ENCODE measurements at places on chromosomes 2 and 18.

DNA sequence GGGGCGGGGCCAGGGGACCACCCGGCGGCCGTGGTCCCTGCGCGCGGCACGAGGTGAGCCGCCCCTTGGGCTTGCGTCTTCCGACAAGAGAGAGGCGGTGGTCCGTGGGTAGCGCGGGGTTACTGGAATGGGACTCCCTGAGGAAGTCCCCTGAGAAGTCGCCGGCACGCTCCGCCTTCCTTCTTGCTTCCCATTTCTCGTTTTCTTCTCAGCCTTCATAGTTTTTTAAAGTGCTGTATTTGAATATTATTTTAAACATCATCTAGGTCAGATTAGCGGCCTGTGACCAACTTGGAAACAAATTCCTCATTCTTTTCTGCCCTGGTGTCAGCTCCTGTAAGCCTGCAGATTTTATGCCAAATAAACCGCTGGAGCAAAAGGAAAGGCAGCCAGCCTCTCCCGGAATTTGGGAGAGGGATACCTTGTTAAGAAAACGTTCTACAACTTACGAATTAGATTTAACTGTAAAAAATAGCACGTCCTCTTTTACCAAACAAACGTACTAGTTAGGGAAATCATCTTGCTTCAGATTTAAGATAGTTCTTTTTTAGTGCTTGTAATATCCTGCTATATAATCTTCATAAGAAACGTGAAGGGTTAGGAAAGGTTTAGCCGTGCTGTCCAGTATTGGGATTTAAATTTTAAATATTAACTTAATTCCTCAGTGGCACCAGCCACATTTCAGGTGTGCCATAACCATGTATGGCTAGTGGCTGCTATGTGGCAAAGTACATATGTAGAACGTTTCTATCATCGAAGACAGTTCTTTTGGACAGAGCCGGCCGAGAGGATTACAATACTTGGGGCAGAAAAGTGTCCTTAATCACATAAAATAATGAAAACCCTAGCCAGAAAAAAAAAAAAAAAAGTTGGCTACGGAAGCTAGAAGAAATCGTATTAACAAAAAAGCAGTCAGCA lies 628 bp upstream of the PTPN2 start:
- no peak for DNase-seq

DNA sequence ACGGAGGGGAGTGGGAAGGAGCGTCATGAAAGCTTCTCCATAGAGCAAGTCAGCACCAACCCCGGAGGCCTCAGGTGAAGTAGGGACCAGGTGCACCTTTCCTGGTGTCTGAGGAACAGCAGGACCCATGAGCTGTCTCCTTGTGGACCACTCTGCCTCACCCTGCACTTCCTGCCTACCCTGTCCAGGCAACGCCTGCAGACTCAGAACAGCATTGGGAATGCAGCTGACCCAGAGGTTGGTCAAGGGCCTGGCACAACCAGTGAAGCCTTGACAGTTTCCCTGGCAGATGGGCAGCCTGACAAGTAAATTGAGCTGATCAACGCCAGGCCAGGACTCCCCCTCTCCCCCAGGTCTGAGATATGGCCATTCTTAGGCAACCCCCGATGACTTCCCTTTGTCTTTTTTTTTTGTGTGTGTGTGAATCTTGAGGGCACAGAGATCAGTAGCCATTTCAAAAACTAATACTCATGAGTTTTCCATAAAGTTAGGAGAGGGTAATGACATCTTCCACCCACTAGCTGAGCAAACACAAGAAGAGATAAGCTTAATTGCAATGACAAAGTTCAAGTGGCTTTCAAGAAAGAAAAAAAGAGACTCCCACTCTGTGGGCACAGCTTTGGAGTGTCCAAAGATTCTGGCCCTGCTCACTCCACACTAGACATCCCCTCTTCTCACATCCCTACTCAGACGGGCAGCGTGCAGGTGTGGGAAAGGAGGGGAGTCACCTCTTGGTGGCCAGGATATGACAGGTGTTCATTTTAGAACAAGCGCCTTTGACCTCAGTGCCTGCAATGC lies 3.5 kb upstream of the FABP1 start:
- no peak for DNase-seq

GRCh38 chr2:126599062-126599461 lies 56.9 kb upstream of the GYPC start:
- no peak for DNase-seq

DNA sequence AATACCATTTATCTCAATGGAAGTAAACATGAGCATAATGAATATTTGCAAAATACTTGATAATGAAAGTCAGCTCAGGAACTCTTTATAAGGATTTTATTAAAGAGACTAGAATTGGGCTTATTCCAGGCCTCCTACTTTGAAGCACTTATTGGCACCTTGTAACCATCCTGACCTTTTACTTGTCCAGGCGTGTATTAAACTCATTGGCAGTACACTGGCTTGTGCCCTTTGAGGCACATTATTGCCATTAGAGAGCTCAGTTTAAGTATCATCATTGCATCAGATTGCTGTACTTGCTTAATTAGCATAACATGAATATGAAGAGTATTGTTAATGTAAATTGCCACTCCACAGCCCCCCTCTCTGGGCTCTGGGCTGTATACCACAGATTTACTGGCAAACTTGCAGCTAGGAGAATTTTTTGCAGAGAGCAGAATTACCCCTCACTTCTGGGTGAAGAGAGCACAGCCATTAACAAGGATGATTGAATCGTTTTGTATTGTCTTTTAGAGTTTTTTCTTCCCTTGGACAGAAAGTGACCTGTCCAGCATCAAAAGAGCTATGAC lies 72.5 kb downstream of the XIRP2 start:
- DNase-seq: no peak

GRCh38 chr2:209565896-209566582 lies 142.2 kb downstream of the MAP2 start:
- no peak for DNase-seq

GRCh38 chr2:65402780-65403528 lies 29.4 kb downstream of the SPRED2 start:
- no peak for DNase-seq

GRCh38 chr2:201697899-201698298 lies 545 bp downstream of the MPP4 start:
- DNase-seq: no peak

GRCh38 chr2:155099784-155100183 lies 401.3 kb downstream of the KCNJ3 start:
- DNase-seq: no peak

DNA sequence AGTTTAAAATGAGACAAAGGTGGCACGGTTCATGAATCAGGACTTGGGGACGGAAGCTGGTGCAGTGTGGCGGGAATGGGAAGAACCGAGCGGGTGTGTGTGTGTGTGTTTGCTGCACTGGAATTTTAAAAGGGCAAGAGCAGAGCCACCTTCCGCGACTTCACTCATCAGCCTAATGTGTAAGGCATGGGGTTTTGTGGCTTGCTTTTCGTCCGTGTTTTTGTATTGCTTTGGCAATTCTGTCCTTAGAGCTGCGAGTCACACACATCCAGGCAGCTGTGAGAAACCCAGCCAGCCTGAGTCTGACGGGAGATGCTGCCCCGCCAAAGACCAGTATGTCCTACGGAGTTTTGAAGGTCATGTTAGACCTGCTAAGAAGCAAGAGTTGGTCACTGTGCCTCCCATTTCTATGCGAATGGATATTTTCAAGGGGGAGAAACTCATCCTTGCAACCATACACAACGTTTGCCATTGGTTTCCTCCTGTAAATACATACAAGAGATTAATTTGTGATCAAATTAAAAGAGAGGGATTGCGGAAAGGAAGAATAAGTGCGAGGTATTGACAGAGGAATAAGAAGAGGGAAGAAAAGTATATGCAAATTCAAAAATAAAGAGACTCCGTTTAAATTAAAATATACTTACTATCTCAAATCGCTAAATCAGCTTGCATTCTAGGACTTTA lies 665 bp upstream of the CACNB4 start:
- DNase-seq: peak; percentile 56

GRCh38 chr2:230327418-230328154 lies 593 bp downstream of the SP140L start:
- DNase-seq: no peak

DNA sequence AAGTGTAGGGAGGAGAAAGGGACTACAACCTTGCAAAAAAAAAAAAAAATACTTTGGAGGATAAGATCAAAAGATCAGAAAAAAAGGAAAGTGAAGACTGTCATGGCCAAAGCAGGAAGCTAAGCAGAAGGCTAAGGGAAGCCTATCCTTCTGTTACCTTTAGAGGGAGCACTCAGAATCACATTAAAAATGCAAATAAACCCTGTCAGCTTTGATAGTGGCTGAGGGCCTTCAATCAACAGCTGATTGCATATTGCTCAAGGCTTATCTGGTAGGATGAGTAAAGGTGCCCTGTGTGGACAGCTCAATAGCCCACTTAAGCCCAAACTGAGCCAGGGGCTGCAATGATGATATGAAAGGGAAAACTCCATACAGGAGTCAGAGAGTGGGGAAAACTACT lies 1021.2 kb downstream of the LRP1B start:
- no peak for DNase-seq

DNA sequence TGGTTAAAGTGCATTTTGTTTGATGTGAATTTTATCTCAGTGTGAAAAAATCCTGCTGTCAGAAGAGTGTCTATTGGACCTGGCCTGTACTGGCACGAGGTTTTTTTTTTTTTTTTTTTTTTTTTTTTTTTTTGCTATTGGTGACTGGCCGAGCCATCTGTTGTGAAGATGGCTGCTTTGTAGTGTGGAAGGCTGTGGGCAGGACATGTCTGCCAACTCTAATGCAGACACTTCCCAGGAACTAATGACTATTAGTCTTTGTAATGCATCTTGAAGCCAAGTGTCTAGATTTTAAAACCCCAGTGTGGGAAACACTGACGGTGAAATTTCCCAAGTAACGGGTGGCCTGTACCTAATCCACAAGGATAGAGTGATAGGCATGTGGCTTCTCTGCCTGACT lies 34.3 kb downstream of the ZAP70 start:
- no peak for DNase-seq
